Activated CD8-positive, alpha-beta T cell treated with anti-CD3 and anti-CD28 coated beads, Interleukin-2, amount 10 ng/mL, durations not matched to agents 7 days and 5 days (primary cell): ENCODE measurements at places on chromosomes 6 and 20. TPM values are rescaled to one million over a fixed set of nuclear protein-coding genes. Genes with fewer than 3 reads are reported as not detected.
A peak's percentile ranks its signal among the peaks of the same experiment; 100 is the strongest.

The GJA10 gene
- not detected for total RNA-seq

The TCF19 gene
- total RNA-seq = 122 TPM

The PCED1A gene
- total RNA-seq = 17.9 TPM

The CST4 gene
- total RNA-seq = not detected

The TSBP1 gene
- total RNA-seq = not detected

The SMPDL3A gene
- not detected for total RNA-seq

The DDX39B gene
- total RNA-seq = 477 TPM

The FNDC1 gene
- total RNA-seq = not detected

GRCh38 chr20:37520419-37520955 lies 563 bp upstream of the NNAT start:
- peaks cover 18% of the 10 kb centered on the region for H3K4me1 ChIP-seq
- peaks cover 17% of the 10 kb centered on the region for H3K36me3 ChIP-seq
- DNase-seq = no peak
- H3K27me3 ChIP-seq = no peaks in the 10 kb centered on the region
- no peak overlapping the region for H3K27ac ChIP-seq

DNA sequence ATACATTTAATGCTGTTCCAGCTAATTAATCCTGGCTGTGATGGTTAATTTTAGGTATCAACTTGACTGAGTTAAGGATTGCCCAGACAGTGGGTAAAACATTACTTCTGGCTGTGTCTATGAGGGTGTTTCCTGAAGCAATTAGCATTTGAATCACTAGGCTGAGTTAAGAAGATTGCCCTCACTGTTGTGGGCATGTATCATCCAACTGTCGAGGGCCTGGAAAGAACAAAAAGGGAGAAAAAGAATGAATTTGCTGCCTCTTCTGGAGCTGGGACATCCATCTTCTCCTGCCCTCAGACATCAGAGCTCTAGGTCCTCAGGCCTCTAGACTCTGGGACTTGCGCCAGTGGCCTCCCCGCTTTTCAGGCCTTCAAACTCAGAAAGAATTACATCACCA lies 34.3 kb downstream of the SDHAF4 start:
- no peaks in the 10 kb centered on the region for H3K27me3 ChIP-seq
- peaks cover 12% of the 10 kb centered on the region for H3K36me3 ChIP-seq
- no peak overlapping the region for H3K4me3 ChIP-seq
- H3K4me1 ChIP-seq = peaks cover 17% of the 10 kb centered on the region
- DNase-seq = no peak

DNA sequence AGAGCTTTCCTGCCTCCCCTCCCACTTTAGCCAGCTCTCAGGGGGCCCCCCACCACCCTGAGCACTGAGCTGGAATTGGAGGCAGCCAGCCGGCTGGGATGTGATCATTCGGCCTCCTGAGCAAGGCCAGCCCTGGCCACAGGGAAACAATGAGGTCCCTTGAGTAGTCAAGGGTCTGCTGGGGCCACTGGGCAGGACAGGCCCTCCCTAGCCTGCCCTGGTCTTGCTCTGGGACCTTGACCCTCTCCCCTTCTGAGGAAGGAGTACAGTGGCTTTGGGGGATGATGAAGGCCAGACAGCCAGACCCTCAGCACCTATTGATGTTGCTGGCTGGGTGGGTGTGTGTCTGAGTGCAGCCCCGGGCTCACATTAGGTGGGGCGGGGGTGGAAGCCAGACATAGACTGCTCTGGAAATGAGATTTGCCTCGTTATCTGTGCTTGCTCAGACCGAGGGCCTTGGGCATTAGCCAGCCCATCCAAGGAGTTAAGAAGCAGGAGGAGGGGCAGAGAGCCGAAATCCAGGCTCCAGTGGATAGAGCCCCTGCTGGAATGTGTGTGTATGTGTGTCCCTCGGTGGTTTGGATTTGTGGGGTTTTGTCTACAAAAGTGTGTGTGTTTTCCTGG lies 21.3 kb downstream of the CD40 start:
- no peak overlapping the region for H3K4me3 ChIP-seq
- no peak for DNase-seq
- H3K27me3 ChIP-seq = peaks cover 27% of the 10 kb centered on the region
- H3K4me1 ChIP-seq = no peaks in the 10 kb centered on the region

- no peak overlapping the region for H3K27ac ChIP-seq
- peaks cover 17% of the 10 kb centered on the region for H3K27me3 ChIP-seq
- peaks cover 10% of the 10 kb centered on the region for H3K4me1 ChIP-seq
These were observed 310.2 kb upstream of the SGK1 start for GRCh38 chr6:134628154-134628553.

- H3K4me3 ChIP-seq = no peak overlapping the region
- H3K36me3 ChIP-seq = peaks cover 43% of the 10 kb centered on the region
- no peak overlapping the region for H3K27ac ChIP-seq
These were observed 9.6 kb downstream of the DYNLRB1 start for GRCh38 chr20:34525709-34526416.

DNA sequence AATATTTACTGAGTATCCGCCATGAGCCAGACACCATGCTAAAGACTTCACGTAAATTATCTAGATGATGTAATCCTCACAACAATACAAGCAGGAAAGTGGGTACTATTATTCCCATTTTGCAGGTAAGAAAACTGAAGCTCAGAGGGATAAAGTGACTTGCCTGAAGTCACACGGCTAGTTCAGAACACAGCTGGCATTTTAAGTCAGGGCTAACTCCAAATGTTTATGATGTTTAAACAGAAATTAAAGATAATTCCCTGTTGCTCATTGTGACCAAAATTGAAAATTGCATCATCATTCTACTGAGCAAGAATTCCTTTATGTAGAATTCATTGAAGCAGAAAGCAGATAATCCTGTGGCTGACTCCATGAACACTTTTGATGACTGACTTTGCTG lies 71.3 kb upstream of the STXBP5 start:
- H3K27ac ChIP-seq = no peak overlapping the region
- no peak for DNase-seq
- no peaks in the 10 kb centered on the region for H3K4me1 ChIP-seq
- H3K27me3 ChIP-seq = no peaks in the 10 kb centered on the region
- no peaks in the 10 kb centered on the region for H3K36me3 ChIP-seq
- H3K4me3 ChIP-seq = no peak overlapping the region

GRCh38 chr20:43579861-43580793 lies 10.6 kb upstream of the IFT52 start:
- H3K27ac ChIP-seq = no peak overlapping the region
- H3K27me3 ChIP-seq = no peaks in the 10 kb centered on the region
- peaks cover 10% of the 10 kb centered on the region for H3K4me1 ChIP-seq
- H3K36me3 ChIP-seq = no peaks in the 10 kb centered on the region
- H3K4me3 ChIP-seq = no peak overlapping the region

- H3K4me1 ChIP-seq = no peaks in the 10 kb centered on the region
- DNase-seq = no peak
- H3K36me3 ChIP-seq = peaks cover 25% of the 10 kb centered on the region
- H3K27me3 ChIP-seq = no peaks in the 10 kb centered on the region
These were observed 247.9 kb downstream of the ZFAND3 start for GRCh38 chr6:38067263-38067980.

DNA sequence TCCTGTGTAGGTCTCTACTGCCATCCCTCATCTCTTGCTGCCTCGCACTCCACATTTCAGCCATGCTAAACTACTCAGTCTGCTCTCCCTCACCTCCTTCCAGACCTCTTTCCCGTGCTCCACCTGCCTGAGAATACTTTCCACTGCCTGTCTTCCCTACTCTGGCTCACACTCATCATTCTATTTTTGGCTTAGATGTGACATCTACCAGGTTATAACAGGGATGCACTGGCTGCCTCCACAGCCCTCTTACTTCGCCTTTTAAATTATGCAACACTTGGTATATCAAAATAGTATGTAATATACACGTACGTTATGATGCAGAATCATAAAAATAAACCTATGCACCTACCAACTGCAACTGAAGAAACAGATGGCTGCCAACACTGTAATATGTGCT lies 222.8 kb upstream of the DTNBP1 start:
- H3K4me3 ChIP-seq = no peak overlapping the region
- no peaks in the 10 kb centered on the region for H3K36me3 ChIP-seq
- peaks cover 2% of the 10 kb centered on the region for H3K27me3 ChIP-seq
- no peak overlapping the region for H3K27ac ChIP-seq
- no peak for DNase-seq

GRCh38 chr6:128417698-128418097 lies 102.7 kb downstream of the PTPRK start:
- H3K27ac ChIP-seq = no peak overlapping the region
- no peaks in the 10 kb centered on the region for H3K4me1 ChIP-seq
- H3K27me3 ChIP-seq = no peaks in the 10 kb centered on the region
- no peaks in the 10 kb centered on the region for H3K36me3 ChIP-seq

- no peaks in the 10 kb centered on the region for H3K27me3 ChIP-seq
- peak overlapping the region; percentile 50 for H3K27ac ChIP-seq
- H3K36me3 ChIP-seq = peaks cover 7% of the 10 kb centered on the region
- no peak overlapping the region for H3K4me3 ChIP-seq
These were observed 138.8 kb downstream of the HFE start for GRCh38 chr6:26225848-26226578.

- no peak overlapping the region for H3K4me3 ChIP-seq
- no peaks in the 10 kb centered on the region for H3K36me3 ChIP-seq
- H3K27ac ChIP-seq = no peak overlapping the region
- peaks cover 3% of the 10 kb centered on the region for H3K4me1 ChIP-seq
These were observed 233.9 kb downstream of the SAMD5 start for GRCh38 chr6:147742440-147742839.

DNA sequence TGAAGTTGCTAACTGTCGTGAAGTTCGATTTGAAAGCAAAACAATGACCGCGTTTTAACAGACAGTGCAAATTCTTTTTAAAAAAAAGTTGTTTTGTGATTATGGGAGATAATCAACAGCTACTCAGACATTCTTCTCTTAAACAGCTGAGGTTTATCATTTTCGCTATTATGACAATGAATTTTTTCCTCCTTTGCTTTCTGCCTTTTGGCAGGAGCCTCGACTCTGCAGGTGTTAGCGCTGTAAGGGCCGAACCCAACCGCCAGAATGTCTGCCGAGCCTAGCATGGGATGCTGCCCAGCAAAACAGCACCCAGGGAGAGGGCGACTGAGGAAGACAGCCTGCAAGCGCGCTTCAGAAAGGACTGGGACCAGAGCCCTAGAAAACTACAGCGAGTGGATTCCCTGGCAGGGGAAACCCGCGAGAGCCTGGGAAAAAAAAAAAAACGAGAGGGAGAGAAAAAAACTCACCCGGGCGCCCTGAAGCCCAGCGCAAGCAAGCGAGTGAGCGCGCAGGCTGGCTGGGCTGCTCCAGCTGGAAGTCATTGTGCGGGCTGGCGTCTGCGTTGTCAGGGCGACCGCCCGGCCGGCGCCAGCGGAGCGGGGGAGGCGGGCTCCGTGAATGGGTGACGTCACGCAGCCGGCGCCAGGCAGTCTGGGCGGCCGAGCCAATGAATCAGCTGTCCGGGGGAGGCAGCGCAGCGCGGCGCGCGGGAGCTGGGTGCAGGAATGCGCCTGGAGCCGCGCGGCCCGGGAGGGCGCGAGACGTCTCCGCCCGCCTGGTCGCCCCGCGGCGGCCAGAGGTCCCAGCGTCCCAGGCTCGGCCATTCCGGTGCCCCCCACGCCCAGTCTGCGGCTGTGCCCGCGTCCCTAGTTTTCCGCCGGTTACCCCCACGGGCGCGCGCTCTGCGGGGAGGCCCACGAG lies 32.7 kb upstream of the ID4 start:
- no peak overlapping the region for H3K27ac ChIP-seq
- H3K27me3 ChIP-seq = peaks cover 19% of the 10 kb centered on the region
- peak overlapping the region; percentile 64 for H3K4me3 ChIP-seq

- no peak overlapping the region for H3K4me3 ChIP-seq
- no peaks in the 10 kb centered on the region for H3K4me1 ChIP-seq
- H3K27me3 ChIP-seq = peaks cover 41% of the 10 kb centered on the region
- no peak for DNase-seq
These were observed 137.9 kb downstream of the RPS12 start for GRCh38 chr6:132952031-132952867.

GRCh38 chr6:140879946-140880345 lies 1252.8 kb upstream of the GJE1 start:
- no peaks in the 10 kb centered on the region for H3K36me3 ChIP-seq
- no peak for DNase-seq
- no peak overlapping the region for H3K27ac ChIP-seq
- no peaks in the 10 kb centered on the region for H3K27me3 ChIP-seq
- no peak overlapping the region for H3K4me3 ChIP-seq
- no peaks in the 10 kb centered on the region for H3K4me1 ChIP-seq

DNA sequence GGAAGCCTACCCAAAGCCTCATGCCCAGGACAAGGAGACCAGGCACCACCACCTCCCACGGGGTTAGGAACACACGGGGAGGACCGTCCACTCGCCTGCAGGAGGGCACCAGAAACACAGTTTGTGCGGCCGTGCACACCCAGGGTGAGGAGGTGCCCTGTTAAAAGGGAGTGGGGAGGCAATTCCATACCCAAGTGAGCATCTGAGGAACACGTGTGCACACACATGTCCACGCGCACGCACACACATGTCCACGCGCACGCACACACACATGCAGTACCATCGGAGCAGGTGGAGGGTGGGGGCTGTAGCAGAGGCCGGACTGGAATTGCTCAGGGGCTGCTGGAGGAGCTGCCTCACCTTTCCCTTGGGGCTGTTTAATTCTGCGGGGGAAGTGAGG lies 259.4 kb downstream of the TAF4 start:
- H3K4me3 ChIP-seq = no peak overlapping the region
- no peak for DNase-seq
- peaks cover 4% of the 10 kb centered on the region for H3K27me3 ChIP-seq
- no peaks in the 10 kb centered on the region for H3K36me3 ChIP-seq

DNA sequence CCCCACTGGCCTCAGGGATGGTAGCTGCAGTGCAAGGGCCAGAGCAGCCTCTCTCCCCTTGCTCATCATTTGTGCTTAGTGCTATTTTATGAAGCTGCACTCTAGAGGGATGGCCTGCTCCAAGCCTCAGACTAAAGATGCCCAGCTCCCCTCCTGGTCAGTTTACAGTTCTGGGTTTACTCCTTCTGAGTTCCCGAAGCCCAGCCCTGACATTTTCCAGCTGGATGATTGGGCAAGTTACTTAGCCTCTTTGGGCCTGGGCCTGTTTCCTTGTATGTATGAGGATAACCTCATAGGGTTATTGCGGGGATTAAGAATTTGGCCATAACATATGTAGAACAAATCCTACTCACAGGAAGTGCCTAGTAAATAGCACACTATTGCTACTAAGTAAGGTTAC lies 31.8 kb upstream of the EMILIN3 start:
- no peaks in the 10 kb centered on the region for H3K27me3 ChIP-seq
- no peaks in the 10 kb centered on the region for H3K36me3 ChIP-seq
- DNase-seq = no peak
- peaks cover 2% of the 10 kb centered on the region for H3K4me1 ChIP-seq
